ENCODE measurements at places on chromosomes 11 and 22.

DNA sequence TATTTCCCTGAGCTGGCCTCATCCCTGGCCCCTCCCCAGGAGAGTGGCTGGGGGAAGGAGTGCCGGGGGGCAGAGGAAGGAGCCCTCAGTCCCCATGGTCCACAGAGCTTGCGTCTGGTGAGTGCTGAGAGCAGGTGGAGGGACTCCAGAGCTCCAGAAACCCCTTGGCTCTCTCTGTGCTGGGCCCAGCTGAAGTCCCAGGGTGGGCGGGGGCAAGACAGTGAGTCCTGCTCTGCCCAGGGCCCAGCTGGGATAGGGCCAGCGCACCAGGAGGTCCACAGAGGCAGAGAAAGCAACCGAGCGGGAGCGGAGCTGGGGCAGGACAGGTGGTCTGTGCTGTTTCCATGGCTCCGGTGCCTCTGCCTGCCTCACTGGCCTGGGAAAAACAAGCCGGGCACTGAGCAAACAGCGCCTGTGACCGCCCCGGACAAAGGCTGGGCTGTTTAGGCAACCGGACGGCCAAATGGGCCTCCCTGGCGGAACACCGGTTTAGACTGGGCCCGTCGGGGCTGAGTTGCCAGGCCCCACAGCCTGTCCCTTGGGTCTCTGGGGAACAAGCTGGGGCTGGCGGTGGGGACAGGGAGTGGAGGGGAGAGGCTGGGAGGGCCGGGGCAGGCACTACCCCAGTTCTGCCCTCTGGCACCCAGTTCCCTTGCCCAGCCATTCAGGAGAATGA is 34.1 kb upstream of the WNT7B start:
- DNase-seq, result no peak

DNA sequence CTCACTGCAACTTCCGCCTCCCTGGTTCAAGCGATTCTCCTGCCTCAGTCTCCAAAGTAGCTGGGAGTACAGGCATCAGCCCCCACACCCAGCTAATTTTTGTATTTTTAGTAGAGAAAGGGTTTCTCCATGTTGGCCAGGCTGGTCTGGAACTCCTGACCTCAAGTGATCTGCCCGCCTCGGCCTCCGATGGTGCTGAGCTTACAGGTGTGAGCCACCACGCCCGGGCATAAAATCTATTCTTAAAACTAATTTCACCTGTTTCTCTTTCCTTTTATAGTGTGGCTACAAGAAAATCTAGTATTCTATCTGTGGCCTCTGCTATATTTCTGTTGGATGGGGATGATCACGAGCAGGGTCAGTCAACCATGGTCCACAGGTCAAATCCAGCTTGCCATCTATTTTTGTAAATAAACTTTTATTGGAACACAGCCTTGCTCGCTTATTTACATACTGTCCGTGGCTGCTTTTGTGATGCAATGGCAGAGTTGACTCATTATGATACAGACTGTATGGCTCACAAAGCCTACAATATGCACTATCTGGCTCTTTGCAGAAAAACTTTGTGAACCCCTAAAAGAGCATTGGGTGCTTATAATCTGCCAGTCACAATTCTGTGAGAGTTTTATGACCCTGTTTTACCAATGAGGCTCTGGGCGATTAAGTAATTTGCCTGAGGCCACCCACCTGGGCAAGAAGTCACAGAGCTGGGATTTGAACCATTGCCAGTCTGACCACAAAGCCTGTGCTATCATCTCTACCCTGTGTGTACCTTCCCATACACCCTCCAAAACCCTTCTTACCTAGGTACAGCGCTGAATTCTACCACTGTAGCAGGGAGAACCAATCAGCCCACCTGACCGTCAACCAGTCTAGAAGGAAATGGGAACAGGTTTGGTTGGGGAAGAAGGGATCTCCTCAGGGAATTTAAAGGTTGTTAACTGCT is 28.3 kb downstream of the SLC1A2 start:
- peak; percentile 71 for DNase-seq

- no peak for DNase-seq
Measured at GRCh38 chr11:20634044-20634443, 34.6 kb downstream of the SLC6A5 start.

DNA sequence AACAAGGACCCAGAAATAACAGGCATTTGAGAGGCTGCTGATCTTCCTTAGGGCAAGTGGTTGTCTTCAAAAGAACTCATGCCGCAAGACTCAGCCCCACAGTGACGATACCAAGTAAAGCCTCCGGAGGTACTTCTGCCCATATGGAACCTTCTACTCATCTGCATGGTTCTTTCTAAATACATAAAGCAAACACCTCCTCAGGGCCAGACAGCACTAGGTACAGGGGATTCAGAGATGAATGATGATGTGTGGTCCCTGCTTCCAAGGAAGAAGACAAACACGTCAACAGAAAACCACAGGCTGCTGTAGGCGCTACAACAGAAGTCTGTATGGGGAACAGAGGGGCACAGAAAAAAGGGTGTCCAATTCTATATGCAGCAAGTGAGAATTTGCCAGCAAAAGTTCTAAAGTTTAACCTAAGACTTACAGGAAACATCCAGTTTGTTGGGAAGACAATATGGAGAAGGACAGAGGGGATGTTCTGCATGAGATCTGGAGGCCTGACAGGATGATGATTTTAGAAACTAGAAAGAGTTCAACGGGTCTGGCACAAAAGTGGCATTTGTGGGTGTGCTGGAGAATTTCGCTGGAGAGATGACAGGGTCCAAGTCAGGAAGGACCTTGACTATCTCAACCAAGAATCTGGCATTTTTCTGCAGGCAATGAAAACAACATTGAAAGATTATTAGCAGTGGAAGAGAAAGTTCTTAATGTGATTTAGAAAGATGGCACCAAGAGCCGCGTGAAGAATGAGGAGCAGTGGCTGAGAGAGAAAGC is 23.7 kb downstream of the JAML start:
- DNase-seq, result no peak

DNA sequence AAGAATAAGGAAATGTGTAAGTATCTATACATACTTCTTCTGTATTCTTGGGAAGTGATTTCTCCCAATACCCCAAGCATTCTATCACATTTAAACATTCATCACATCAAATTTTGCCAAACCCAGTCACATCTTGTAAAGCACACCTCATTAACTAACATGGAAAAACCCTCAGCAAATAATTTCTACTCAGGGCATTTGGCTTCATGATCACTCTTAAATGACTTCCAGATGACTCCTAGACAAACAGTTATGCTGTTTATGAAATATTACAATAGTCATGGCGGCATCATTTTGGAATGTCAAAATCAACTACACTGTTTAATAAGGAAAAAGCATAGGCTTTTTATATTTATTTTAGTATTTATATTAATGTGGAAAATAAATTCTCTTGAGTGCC is 47.3 kb upstream of the CCDC34 start:
- DNase-seq, result peak; percentile 41

GRCh38 chr11:28704801-28705200 is 596.6 kb downstream of the METTL15 start:
- no peak for DNase-seq

DNA sequence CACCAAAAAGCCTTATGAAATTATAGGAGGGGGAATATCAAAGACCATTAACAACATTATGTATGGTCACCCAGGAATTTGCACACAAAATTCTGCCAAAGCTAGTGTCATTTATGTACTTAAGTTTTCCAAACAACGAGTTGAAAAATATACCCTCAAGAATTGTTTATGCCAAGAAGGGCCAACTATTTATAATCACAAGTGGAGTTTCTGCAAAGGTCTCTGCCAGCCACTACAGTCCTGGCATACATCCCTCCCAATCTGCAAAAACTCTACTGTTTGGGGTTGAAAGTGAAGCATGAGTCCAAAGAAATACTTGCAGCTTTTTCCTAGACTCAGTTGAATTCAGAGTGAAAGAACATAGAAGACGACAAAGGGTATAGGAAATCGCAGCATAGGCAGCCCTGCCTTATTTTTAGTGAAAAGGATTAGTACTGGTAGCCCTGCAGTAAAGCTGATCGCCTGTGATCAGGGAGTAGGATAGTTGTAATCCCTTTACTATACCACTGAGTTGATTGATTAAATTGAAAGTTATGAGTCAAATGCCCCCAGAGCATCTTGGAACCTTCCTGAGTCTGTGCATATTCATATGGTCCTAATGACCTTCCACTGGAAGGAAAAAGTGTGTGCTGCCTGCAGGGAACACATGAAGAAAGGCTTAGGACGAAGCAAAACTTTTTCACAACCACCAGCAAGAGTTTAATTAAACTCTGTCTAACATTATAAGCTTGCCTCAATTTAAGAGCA is 144.0 kb downstream of the SPON1 start:
- no peak for DNase-seq

- DNase-seq, result no peak
Measured at GRCh38 chr22:44136786-44137185, 43.9 kb upstream of the PARVG start.

DNA sequence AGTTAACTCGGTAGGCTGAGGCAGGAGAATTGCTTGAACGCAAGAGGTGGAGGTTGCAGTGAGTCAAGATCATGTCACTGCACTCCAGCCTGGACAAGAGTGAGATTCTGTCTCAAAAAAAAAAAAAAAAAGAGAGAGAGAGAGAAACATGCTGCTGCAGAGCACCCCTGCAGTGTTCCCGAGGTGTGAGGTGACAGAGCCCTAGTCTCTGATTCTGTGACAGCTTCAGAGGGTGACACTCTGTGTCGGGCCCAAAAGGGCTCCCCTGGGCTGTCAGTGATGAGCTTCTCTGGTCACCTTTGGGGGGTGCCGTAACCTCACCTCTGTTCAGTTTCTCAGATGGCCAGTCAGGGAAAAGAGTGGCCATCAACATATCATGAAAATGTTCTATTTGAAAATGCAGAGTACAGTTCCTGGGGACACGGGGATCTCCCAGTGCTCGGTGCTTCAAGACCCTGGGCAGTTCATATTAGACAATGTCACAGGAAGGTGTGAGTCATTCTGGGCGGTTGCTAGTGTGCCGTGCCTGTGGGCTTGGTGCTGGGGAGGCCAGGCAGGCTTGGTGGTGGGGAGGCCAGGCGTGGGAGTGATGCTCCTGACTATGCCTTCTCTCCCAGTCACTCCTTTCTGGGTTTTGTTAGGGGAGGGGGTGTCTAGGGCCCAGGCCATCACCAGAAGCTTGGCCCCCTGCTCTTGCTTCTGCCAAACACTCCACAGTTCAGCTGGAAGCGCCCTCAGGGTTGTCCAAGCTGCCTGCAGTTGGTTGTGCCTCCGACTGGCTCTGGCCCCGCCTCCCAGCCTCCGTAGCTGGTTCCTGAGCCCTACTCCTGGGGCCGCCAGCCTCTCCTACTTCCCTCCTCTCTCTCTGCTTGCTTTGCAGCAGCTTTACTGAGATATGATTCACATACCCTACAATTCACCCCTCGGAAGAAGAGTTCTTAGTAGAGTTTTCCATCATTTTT is 52.5 kb upstream of the CLDN5 start:
- peak; percentile 33 for DNase-seq

DNA sequence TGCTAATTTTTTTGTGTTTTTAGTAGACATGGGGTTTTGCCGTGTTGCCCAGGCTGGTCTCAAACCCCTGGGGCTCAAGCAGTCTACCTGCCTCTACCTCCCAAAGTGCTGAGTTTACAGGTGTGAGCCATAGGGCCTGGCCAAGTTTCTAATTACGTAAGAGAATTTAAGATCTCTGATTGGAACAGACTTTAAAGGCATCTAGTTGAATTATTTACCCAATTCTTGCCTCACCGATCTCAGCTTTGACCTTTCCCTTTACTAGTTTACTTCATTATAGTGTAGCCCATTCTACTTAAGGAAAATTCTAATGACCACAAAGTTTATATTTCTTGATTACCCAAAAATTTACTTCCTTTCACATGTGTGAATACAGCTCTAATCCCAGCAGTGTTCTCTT is 81.6 kb downstream of the YAP1 start:
- DNase-seq, result no peak

DNA sequence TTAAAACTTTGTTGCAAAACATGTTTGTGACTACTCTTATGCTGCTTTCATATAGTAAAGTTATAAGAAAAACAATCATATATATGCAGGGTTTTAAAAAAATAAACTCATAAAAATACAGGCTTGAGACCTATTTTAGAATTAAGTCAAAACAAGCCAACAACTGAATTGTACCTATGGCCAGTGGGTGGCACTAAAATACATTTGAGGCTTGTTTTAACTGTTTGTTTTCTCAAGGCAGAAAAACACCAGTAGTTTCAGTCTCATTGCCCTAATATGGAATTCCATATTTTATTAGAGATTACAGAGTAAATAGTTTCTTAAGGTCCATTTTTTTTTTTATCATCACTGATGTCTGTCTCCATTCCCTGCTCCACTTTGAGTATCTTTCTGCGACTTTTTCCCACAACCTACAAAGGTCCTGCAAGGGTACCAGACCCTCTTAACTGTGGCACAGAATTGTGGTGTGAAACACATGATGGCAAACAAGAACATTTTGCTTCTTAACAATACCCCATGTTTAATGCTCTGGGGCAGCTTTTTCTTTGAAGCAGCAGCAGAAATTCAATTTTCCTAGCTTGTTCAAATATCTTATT is 8.5 kb upstream of the CCDC89 start:
- DNase-seq, result peak; percentile 63
